ENCODE measurements at places on chromosomes 13 and 19. TPM values are rescaled to one million over a fixed set of nuclear protein-coding genes. Genes with fewer than 3 reads are reported as not detected.

Gene NLRP7
- under 0.01 TPM for total RNA-seq

Gene LTBP4
- 308 TPM for total RNA-seq

Gene AXL
- total RNA-seq = 387 TPM

Gene FXYD7
- not detected for total RNA-seq

Gene STOML3
- not detected for total RNA-seq

Gene THSD8
- not detected for total RNA-seq

Gene IRGC
- total RNA-seq = not detected

Gene ZFP14
- total RNA-seq = 4.8 TPM

Gene ZNF578
- 7.0 TPM for total RNA-seq

Gene SLC7A9
- not detected for total RNA-seq

Gene POLD1
- 45.8 TPM for total RNA-seq

Gene B3GNT3
- not detected for total RNA-seq

Gene RAB3D
- 15.9 TPM for total RNA-seq

Gene BRSK1
- total RNA-seq = 5.2 TPM

Gene CEACAM21
- total RNA-seq = not detected

Gene SYCN
- not detected for total RNA-seq

Gene NKPD1
- under 0.01 TPM for total RNA-seq

Gene ZNF649
- total RNA-seq = 3.8 TPM

Gene ZNF550
- 7.3 TPM for total RNA-seq

Gene MZT1
- 5.1 TPM for total RNA-seq

Gene KLF1
- not detected for total RNA-seq

Gene CD37
- not detected for total RNA-seq

Gene SLC10A2
- total RNA-seq = not detected

Gene FUT2
- not detected for total RNA-seq

Gene DACH1
- total RNA-seq = 0.17 TPM

Gene LACC1
- total RNA-seq = 19.0 TPM

Gene CYP4F8
- total RNA-seq = not detected

Gene C13orf42
- total RNA-seq = not detected

Gene SIGLEC7
- total RNA-seq = not detected

Gene ZNF880
- 21.8 TPM for total RNA-seq

Gene PSG3
- not detected for total RNA-seq

Gene ANKLE1
- total RNA-seq = 0.17 TPM

Gene ZNF626
- 14.7 TPM for total RNA-seq

Gene KIR3DL1
- total RNA-seq = not detected

Gene TINCR
- total RNA-seq = not detected

Gene MFSD12
- total RNA-seq = 174 TPM

Gene ZBTB32
- not detected for total RNA-seq

Gene ZNF582
- 2.6 TPM for total RNA-seq

Gene PALM3
- total RNA-seq = 0.99 TPM

Gene SERTAD3
- 18.6 TPM for total RNA-seq

Gene ISYNA1
- total RNA-seq = 8.1 TPM

Gene C19orf38
- 1.7 TPM for total RNA-seq

Gene KRTDAP
- total RNA-seq = not detected

Gene COPE
- 299 TPM for total RNA-seq

Gene FLT1
- 1.3 TPM for total RNA-seq

Gene LILRB3
- not detected for total RNA-seq

Gene OR10H2
- not detected for total RNA-seq

Gene FBN3
- not detected for total RNA-seq

Gene SIAH3
- not detected for total RNA-seq

Gene CABP5
- total RNA-seq = not detected

Gene TICAM1
- 6.8 TPM for total RNA-seq
